ENCODE measurements at places on chromosomes 16 and 17.

DNA sequence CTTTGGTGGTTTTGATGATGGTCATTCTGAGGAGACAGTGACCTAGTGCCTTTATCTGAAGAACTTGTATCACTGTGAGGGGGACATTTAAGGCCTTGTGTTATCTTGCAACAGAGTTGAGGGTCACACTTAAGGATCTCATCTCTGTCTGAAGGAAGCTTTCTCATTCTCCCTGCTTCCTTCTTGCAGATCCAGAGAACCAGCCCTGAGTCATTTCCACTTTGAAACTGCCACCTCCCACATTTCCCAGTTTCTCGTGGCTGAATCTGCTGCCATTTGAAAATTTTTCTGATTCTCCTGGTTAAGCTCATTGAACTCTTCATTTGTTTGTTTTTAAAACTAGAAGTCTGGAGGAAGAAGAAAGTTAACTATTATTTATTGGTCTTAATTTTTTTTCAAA lies 190.2 kb upstream of the CDH11 start:
- DNase-seq, result no peak

- DNase-seq, result no peak
Observed at GRCh38 chr17:45170931-45171337, 9.3 kb downstream of the HEXIM2 start.

DNA sequence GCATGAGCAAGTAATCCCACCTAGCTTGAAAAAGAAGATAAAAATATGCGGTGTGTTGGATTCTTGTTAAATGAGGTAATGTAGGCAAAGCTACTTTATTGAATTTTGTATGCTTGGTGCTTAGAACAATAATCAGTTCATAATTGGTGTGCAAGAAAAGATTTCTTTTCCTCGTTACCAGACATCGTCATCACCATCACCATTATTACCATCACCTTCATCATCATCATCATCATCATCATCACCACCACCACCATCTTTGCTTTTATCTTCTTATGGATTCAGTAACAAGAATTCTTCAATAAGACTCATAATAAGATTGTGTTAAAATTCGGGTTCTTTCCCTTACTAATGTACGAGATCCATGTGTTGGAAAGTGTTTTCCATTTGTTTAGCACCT lies 173.7 kb downstream of the RBFOX1 start:
- no peak for DNase-seq

DNA sequence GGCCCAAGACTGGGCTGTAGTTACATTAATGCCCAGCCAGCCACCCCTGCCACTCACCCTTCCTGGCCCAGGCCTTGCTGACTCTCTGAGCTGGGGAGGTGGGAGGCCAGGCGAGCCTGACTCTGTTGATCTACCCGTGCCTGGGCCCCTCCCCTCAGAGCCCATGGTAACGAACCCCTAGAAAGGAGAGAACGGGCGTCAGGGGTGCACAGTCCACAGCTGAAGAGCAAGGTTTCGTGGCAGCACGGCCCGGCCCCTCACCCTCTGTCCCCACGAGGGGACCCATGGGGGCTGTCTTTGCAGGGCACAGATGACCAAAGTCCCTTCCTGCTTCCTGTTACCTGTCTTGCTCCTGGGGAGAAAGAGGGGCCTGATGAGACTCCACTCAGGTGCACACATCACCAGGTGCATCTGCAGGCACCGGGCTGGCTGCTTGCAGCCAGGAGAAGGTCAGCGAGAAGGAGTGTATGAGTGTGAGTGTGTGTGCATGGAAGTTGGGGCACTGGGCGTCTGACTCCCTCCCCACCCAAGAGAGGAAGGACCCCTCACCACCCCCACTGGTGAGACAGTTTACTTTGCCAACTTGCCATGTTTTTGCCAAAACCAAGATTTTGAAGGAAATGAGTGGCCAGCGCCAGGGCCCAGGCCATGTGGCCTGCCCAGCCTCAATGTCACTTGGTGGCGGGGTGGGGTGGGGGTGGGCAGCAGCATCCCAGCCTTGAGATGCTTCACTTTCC lies 359.1 kb downstream of the SEC14L1 start:
- no peak for DNase-seq

- no peak for DNase-seq
Observed at GRCh38 chr17:27904114-27904513, 10.9 kb upstream of the LYRM9 start.
